ENCODE measurements at places on chromosomes 16 and 17.

GRCh38 chr17:74585711-74586110, 6.4 kb downstream of the CD300LD start:
- H3K4me3 ChIP-seq, result no peak overlapping the region
- no peaks in the 10 kb centered on the region for H3K4me1 ChIP-seq
- no peaks in the 10 kb centered on the region for H3K36me3 ChIP-seq
- no peak for DNase-seq

- peak; percentile 39 for DNase-seq
- H3K4me1 ChIP-seq, result no peaks in the 10 kb centered on the region
- no peaks in the 10 kb centered on the region for H3K27me3 ChIP-seq
- H3K4me3 ChIP-seq, result no peak overlapping the region
- peaks cover 16% of the 10 kb centered on the region for H3K36me3 ChIP-seq
- no peak overlapping the region for H3K27ac ChIP-seq
Observed at GRCh38 chr17:39527220-39527813, 66.0 kb downstream of the CDK12 start.

- no peaks in the 10 kb centered on the region for H3K36me3 ChIP-seq
- no peak overlapping the region for H3K4me3 ChIP-seq
- no peak overlapping the region for H3K27ac ChIP-seq
- no peaks in the 10 kb centered on the region for H3K27me3 ChIP-seq
- H3K4me1 ChIP-seq, result peaks cover 16% of the 10 kb centered on the region
Observed at GRCh38 chr17:45311760-45312476, 4.9 kb downstream of the MAP3K14 start.

GRCh38 chr16:84614623-84614967, 3.3 kb downstream of the COTL1 start:
- H3K4me3 ChIP-seq, result no peak overlapping the region
- peaks cover 25% of the 10 kb centered on the region for H3K4me1 ChIP-seq
- H3K27ac ChIP-seq, result no peak overlapping the region
- H3K36me3 ChIP-seq, result no peaks in the 10 kb centered on the region
- H3K27me3 ChIP-seq, result peaks cover 12% of the 10 kb centered on the region

GRCh38 chr17:67335245-67335835, 31.0 kb downstream of the PSMD12 start:
- no peak overlapping the region for H3K4me3 ChIP-seq
- no peaks in the 10 kb centered on the region for H3K36me3 ChIP-seq
- no peaks in the 10 kb centered on the region for H3K4me1 ChIP-seq
- H3K27ac ChIP-seq, result no peak overlapping the region
- no peak for DNase-seq

Data from neural progenitor cell (in vitro differentiated cells).